ENCODE measurements at places on chromosomes 13 and 19.
A peak's percentile ranks its signal among the peaks of the same experiment; 100 is the strongest.

DNA sequence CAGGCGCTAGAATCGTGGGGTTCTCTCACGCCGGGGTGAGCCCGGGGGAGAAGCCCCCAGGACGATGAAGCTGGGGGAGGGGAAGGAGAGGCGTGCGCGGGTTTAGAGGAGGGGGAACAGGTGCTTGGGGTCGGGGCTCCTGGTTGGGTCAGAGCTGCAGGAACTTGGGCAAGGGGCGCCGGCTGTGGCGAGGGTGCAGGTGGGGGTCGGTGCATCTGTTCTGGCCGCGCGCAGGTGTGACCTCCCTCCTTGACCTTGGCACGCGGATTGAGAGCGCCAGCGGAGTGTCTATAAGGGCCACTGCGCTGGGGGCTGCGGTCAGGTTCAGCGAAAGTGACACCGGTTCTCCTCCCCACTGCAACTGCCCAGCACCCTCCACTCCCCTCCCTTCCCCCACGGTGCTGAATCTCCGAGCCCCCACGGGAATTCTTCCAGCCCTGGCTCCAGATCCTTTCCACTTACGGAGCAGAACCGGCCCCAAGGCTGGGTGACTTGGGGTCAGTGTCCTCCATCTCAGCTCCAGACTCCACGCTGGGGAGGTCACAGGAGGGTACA lies 618 bp downstream of the TMEM38A start:
- no peak overlapping the region for H3K27ac ChIP-seq
- peak overlapping the region; percentile 43 for H3K4me3 ChIP-seq
- H3K36me3 ChIP-seq, result peaks cover 20% of the 10 kb centered on the region
- DNase-seq, result peak; percentile 1
- no peaks in the 10 kb centered on the region for H3K27me3 ChIP-seq
- H3K4me1 ChIP-seq, result peaks cover 34% of the 10 kb centered on the region

DNA sequence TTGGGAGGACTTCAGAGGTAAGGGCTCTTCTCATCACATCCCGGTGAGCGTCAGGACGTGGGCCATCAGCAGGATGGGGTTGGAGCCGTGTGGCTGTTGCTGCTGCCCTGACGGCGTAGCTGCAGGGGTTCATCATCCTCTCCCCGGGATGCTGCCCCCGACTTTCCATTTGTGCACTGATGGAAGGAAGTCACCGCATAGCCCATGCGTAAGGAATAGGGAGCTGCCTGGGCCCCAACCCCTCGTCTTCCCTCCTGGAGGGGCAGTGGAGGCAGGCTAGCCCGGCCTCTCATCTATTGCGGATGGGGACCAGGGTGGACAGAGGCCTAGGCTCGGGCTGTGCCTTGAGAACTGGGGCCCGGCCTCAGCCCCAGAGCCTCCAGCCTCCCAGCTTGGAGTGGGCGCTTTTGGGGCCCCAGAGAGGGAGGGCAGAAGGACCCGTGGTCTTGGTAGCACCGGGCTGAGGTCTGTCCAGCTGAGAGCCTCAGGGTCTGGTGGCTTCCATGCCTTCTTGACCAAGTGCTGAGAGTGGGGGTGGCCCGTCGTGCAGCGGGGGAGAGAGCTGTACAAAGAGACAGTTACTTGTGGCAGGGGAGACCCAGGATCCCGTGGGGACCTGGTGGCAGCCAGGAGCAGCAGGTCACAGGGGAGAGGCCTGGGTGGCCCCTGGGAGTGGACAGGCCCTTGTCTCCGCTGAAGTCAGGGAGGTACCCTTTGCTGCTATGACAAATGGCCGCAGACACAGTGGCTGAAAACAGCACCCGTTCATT lies 44.0 kb downstream of the KDM4B start:
- H3K36me3 ChIP-seq, result no peaks in the 10 kb centered on the region
- no peak for DNase-seq
- H3K4me1 ChIP-seq, result no peaks in the 10 kb centered on the region
- H3K4me3 ChIP-seq, result no peak overlapping the region
- H3K27ac ChIP-seq, result no peak overlapping the region

DNA sequence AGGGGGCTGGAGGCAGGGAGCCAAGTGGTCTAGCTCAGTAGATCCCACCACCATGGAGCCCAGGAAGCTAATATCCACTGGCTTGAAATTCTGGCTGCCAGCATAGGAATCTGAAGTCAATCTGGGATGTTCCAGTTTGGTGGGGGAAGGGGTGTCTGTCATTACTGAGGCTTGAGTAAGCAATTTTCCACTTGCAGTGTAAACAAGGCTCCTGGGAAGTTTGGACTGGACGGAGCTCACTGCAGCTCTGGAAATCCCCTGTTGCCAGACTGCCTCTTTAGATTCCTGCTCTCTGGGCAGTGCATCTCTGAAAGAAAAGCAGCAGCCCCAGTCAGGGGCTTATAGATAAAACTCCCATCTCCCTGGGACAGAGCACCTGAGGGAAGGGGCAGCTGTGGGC lies 349.2 kb upstream of the KLHL1 start:
- no peak overlapping the region for H3K27ac ChIP-seq
- no peaks in the 10 kb centered on the region for H3K36me3 ChIP-seq
- no peaks in the 10 kb centered on the region for H3K27me3 ChIP-seq
- no peaks in the 10 kb centered on the region for H3K4me1 ChIP-seq
- DNase-seq, result no peak

DNA sequence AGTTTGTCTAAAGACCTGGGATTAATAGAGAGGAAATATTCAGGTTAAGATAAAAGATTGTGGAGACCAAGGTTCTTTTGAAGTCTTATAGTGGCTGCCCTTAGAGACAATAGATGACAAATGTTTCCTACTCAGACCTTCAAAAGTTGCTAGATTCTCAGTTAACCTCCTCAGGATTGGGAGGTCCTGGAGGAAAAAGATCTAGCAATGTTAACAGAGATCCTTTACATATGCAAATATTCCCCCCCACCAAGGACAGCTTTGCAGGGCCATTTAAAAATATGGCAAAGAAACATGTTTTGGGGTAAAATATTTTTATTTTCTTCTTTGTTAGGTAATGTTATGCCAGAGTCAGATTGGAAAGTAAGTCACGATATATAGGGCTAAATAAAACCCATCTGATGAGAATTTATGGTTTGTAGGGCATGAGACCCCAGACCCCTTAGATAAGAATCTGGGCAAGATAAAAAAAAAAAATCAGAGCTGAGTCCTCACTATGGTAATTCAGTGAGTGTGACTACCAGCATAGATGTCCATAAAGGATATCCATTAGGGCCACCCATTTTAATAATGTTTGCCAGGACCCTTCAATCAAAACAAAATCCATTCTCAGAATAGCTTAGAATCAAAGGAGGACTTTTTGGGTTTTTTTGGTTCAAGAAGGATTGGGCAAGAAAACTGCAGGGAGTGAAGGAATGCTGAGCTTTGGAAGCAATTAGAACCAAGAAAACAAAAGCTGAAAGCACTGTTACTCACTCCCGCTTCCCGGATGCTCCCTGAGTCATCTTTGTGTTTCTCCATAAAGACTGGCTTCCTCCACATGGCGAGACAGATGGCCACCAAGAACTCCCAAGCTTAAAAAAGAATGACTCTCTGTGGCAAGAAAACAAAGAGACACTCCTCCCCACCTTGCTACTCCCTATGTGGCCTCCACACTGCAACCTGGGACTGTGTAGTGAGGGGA lies 28.2 kb downstream of the VSTM1 start:
- DNase-seq, result no peak
- no peak overlapping the region for H3K27ac ChIP-seq

GRCh38 chr19:1237027-1237659 lies 662 bp downstream of the CBARP start:
- peaks cover 24% of the 10 kb centered on the region for H3K4me1 ChIP-seq
- H3K27me3 ChIP-seq, result no peaks in the 10 kb centered on the region
- no peak for DNase-seq

DNA sequence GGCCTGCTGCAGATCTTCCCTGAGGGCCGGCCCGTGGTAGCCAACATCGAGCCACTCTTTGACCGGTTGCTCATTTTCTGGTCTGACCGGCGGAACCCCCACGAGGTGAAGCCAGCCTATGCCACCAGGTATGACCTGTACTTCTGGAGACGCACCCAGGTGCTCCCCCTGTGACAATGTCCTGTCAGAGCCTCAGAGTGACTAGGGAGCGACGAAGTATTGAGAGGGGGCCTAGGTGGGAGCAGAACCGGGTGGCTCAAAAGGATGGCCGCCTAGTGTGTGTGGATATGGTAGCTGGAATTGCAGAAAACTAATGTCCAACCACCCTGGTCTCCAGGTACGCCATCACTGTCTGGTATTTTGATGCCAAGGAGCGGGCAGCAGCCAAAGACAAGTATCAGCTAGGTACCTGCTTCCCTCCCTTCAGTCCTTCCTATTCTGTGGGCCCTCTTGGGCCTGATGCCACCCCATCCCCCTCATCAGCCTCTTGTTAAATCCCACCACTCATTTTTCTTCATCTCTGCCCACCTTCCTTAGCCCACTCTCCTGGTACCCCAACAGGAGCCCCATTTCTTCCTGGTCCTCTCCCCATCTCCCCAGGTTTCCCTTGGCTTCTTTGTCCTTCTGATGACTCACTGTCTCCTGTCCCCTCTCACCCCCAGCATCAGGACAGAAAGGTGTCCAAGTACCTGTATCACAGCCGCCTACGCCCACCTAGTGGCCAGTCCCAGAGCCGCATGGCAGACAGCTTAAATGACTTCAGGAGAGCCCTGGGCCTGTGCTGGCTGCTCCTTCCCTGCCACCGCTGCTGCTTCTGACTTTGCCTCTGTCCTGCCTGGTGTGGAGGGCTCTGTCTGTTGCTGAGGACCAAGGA lies 8.4 kb downstream of the EGLN2 start:
- peak overlapping the region; percentile 41 for H3K27ac ChIP-seq
- no peaks in the 10 kb centered on the region for H3K27me3 ChIP-seq
- peak overlapping the region; percentile 27 for H3K4me3 ChIP-seq
- no peak for DNase-seq
- H3K36me3 ChIP-seq, result peaks cover 15% of the 10 kb centered on the region
- peaks cover 80% of the 10 kb centered on the region for H3K4me1 ChIP-seq

DNA sequence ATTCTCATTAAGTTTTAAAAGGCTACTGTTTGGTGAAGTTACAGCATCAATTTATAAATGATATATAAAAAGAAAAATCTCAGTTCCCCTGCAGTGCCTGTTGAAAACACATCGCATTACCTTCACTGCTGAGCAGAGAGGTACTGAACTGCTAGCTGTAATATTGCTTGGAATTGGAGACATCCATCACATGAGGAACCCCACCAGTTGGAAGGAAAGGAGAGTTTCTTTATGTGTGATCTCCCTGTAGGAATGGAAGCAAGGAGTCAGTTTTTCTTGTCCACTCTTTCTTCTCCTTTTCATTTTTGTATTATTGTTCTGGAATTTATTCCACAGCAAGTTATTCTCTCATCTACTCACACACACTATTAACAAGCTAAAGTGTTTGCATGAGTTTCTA lies 1586.0 kb upstream of the PRR20A start:
- H3K36me3 ChIP-seq, result no peaks in the 10 kb centered on the region
- H3K4me3 ChIP-seq, result no peak overlapping the region
- H3K27me3 ChIP-seq, result no peaks in the 10 kb centered on the region
- no peaks in the 10 kb centered on the region for H3K4me1 ChIP-seq
- no peak overlapping the region for H3K27ac ChIP-seq

- H3K4me1 ChIP-seq, result no peaks in the 10 kb centered on the region
- H3K36me3 ChIP-seq, result no peaks in the 10 kb centered on the region
- H3K4me3 ChIP-seq, result no peak overlapping the region
- no peak overlapping the region for H3K27ac ChIP-seq
- no peaks in the 10 kb centered on the region for H3K27me3 ChIP-seq
Observed at GRCh38 chr13:51715613-51716012, 88.3 kb downstream of the DHRS12 start.

DNA sequence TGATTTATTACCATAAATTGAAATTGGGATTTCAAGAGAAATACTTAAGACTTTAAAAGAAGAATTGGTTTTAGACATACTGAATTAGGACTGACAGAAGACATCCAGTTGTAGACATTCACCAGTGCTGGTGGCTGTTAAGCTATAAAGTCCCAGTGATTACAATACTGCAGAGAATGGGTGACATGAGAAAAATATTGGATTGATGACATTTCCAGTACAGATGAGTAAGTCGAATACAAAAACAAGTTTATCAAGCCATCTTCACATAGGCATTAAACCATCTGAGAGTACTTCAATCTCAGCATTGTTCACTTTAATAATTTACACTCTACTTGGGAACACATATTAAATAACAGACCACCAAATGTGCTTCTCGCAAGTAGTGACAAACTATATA lies 66.8 kb downstream of the TBC1D4 start:
- H3K4me3 ChIP-seq, result no peak overlapping the region
- H3K36me3 ChIP-seq, result no peaks in the 10 kb centered on the region
- DNase-seq, result no peak

Data from CD8-positive, alpha-beta memory T cell (primary cell).